ENCODE measurements at places on chromosomes 3 and 15. TPM values are rescaled to one million over a fixed set of nuclear protein-coding genes. Genes with fewer than 3 reads are reported as not detected.

DNA sequence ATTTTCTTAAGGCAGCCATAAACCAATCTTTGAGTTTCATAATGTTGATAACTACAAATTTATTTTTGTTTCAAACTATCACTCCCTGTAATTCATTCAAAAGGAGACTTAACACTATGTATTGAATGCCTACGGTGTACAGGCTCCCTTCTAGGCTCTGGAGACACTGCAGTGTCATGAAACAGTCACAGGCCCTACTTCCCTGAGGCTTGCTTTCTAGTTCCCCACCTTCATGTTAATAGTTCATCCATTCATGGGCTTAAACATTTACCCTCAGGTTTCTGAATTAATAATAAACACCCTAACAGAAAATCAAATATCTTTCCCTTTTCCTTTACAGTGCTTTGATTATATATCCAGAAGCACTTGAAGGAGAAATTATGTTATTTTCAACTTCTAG, 168.7 kb downstream of the CHL1 start:
- no peak for DNase-seq

Gene CPLX3
- total RNA-seq = 0.14 TPM

GRCh38 chr15:75148280-75148679, 53.4 kb upstream of the C15orf39 start:
- DNase-seq = no peak

Gene SLC6A1
- not detected for total RNA-seq

GRCh38 chr3:175741951-175742350, 882.8 kb downstream of the NAALADL2 start:
- no peak for DNase-seq

DNA sequence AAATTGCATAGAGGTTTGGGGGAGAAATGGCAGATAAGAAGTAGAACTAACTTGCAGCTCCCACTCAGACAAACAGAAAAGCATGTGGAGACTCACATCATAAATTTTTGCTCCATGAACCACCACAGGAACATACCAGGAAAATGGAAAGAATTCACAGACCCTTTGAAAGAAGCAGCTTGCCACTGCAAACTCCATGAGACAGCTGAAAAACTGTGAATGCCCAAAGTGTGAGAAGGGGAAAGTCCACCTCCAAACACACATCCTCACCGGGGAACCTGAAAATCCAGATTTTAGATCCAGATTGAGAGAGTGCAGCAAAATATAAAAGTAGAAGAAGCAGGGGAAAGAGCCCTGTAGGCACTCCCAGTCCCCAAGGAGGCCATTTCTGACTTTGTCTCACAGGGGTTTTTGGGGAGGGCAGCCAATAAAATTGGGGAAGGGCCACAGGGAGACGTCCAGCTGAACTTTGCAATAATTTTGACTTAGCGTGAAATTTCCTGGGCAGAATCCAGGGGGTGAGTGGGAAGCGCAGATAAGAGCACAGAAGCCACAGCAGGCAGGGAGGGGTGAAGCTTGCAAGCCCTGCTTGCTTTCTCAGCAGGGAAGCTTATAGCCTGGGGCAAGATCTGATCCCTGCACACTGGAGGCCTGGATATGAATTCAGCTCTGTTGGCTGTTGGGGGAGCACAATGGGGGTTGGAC, 183.4 kb upstream of the UBE2E2 start:
- no peak for DNase-seq

- no peak for DNase-seq
These were observed 152.3 kb downstream of the LRRC28 start for GRCh38 chr15:99403597-99403996.

DNA sequence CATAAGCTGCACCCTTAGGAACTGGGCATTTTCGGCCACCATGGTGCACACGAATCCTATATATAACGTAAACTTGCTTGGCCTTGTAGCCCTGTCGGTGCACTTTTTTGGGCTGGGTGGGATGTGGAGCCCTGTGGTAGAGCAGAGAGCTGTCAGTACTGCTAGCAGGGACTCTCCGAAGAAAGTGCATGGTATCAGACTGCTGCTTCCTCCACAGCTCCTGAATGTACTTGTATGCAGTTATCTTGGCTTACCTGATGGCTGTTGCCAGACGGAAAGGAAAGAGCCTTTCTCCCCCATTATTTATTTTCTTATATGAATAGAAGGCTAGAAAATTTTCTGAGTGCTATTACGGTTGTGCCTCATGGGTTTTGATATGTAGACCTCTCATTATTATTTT, 8.4 kb downstream of the GALK2 start:
- DNase-seq = no peak

Gene CYP19A1
- total RNA-seq = not detected

DNA sequence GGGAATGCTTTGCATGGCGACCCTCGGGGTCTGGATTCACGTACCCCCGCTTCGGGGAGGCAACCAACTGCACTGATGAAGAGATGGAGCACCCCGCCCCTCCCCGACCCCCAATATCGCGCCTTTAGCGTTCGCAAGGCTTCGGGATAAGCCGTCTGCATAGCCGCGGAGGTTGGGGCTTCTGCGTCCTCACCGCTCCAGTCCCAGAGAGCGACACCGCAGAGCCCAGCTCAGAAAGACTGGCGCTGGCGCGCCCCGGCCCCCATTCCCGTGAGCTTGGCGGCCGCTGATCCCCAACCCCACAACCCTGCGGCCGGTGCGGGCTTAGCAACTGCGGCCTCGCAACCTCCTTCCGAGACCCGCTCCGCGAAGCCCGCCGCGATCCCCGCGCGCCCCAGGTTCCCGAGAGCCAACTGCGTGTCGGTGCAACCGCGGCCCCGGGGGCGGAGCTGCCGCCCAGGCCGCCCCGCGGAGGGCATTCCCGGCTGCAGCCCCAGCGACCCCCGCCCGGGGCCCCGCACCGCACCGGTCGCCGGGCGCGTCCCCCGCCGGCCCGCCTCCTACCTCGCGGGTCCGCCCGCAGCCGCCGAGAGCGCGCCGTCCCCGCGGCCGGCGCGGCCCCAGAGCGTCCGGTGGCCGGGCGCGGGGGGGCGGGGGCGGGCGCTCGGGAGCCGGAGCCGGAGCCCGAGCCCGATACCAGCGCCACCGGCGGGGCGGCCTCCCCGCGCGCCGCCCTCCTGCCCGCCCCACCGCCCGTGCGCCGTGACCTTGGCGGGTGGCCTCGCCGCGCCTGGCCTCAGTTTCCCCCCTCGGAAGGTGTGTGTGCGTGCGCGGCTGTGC, 79.5 kb downstream of the IQSEC1 start:
- DNase-seq = no peak
